Astrocyte of the hippocampus (primary cell): ENCODE measurements at places on chromosomes 5 and 9.

DNA sequence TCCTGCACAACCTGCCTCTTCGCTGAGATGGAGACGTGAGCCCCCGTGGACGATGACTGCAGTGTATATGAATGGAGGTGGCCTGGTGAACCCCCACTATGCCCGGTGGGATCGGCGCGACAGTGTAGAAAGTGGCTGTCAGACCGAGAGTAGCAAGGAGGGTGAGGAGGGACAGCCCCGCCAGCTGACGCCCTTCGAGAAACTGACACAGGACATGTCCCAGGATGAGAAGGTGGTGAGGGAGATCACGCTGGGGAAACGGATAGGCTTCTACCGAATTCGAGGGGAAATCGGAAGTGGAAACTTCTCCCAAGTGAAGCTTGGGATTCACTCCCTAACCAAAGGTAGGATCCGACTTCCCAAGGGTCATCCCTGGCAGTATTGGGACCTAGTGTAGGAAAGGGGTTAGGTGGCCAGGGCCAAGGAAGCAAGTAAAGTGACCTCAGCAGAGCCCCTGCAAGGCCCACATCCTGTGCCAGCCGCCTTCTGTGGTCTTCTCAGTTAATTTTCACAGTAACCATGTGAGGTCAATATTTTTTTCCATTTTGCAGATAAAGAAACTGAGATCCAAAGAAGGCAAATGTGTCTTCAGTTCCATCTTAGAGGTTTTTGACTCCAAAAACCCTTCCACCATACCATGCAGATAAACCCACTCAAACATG, 53.8 kb downstream of the NIM1K start:
- no peak for DNase-seq

DNA sequence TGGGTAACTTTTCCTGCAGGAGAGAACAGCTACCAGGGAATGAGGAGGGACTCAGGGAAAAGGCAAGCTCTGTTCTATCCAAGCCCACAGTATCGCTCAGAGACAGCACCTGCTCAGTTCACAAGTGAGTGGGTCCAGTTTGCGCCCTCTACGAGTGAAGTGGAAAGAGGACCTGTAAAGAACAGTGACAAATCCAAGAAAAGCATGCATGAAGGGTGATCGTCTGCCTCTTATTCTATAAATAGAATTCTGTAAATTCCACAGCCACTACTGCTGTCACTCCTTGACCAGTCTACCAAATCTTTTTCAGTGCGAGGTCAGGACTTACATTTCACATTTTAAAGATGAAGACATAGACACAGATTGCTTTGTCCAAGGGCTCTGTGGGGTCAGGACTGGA, 117.5 kb downstream of the ENTREP1 start:
- DNase-seq, result no peak

GRCh38 chr5:57246426-57246825, 72.6 kb downstream of the GPBP1 start:
- DNase-seq, result no peak

GRCh38 chr5:160311491-160312133, 752 bp downstream of the CCNJL start:
- DNase-seq, result peak; percentile 52

- DNase-seq, result no peak
Observed at GRCh38 chr5:55544341-55544740, 9.6 kb upstream of the PLPP1 start.

GRCh38 chr5:69364414-69364813, 4.9 kb downstream of the AK6 start:
- no peak for DNase-seq

DNA sequence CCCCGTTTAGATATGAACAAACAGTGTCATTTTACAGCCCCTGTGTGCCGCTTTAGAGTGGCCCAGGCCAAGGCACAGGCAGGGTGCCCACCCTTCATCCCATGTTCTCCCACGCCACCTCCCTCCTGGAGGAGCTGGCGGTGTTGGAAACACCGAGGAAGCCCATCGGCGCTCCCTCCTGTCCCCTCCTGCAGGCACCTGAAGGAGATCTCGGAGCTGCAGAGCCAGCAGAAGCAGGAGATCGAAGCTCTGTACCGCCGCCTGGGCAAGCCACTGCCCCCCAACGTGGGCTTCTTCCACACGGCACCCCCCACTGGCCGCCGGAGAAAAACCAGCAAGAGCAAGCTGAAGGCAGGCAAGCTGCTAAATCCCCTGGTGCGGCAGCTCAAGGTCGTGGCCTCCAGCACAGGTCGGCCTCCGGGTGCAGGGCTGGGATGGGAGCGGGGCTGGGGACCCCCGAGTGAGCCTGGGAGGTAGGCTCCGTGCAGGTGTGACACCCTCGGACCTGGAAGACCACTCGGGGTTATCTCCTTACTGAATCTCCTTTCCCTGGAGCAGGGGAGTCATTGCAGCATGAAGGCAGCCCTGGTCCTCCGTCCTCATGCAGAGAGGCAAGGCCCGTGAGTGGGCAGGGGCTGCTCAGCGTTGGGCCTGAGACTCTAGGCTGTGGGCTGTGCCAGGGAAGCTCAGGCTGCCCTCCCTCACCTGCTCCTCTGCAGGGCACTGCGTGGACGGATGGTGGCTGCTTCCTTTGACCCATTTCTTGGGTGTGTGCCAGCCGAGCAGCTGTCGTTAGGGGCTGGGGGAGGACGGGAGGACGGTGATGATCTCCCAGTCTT, 113.9 kb downstream of the WNK2 start:
- no peak for DNase-seq

DNA sequence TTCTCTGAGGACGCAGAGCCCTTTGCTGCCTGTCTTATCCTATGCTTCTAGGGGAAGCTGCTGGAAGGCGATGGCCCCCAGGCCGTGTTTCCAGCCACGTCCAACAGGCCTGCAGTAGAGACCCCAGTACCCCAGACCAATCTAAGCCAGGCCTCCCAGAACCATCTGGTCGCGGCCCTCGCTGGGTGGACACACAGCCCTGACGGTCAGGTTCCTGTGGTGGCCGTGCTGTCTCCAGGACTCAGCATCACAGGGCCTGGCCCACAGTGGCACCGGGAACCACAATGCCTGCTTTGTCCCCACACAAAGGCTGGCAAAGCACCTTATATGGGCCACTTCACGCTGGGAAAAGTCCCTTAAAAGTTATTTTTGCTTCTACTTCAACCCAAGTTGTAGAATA, 44.5 kb downstream of the SEMA4D start:
- DNase-seq, result no peak

DNA sequence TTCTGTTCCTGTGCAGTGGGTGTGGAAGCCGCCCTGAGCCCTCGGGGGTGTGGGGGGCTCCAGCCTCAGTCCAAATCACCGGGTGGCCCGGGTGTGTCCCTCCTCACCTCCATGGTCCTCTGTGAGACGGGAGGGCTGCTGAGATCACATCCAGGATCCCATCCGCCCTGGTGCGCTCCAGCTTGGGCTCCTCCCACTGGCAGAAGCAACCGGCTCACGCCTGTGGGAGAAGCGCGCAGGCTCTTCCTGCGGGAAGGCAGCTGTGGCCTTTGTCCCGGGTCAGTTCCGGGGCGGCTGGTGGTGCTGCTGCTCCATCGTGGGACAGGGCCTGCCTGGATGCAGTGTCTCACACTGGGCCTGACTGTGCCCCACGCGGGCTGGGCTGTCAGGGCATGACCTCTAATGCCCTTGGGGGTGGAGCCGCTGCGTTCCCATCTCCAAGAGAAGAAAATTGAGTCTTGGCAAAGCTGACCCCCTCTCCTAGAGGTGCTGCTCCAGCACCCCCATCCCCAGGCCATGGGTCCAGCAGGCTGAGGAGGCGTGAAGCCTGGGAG, 18.5 kb downstream of the OLFM1 start:
- no peak for DNase-seq

- no peak for DNase-seq
Observed at GRCh38 chr5:180908400-180908799, 9.4 kb downstream of the BTNL8 start.

DNA sequence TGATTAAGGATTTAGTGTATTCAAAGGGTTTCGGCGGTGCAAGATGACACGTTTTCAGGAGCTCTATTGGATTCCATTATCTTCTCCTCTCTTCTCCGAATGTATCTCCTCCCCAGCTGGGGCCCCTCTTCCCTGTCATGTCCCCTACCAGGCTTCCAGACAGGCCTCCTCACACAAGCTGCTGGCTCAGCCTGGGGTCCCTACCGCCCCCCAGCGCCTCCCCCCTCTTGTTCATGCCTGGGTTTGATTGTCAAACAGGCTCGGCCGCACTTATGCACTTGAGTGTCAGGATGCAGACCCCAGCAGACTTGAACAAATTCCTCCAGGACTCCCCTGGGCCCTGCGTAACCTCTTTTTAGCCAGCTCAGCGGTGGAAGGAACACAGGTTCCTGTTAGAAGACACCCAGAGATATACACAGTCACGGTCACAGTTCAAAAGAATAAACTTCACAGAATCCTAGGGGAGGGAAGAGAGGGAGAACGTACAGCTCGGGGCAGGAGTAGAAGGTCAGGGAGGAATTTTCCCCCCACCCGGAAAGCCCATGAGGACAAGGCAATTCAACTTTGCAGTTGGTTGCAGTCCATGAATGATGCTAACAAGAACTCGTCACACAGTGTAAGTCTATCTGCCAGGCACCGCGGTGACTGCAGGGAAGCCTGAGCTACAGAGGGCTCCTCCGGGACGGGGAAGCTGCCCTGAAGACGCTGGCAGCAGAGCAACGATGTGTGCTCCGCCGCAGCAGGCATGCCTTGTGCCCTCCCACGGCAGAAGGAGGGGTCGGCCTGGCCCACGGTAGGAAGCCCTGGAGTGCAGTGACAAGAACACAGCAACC, 560.0 kb downstream of the BNC2 start:
- no peak for DNase-seq

DNA sequence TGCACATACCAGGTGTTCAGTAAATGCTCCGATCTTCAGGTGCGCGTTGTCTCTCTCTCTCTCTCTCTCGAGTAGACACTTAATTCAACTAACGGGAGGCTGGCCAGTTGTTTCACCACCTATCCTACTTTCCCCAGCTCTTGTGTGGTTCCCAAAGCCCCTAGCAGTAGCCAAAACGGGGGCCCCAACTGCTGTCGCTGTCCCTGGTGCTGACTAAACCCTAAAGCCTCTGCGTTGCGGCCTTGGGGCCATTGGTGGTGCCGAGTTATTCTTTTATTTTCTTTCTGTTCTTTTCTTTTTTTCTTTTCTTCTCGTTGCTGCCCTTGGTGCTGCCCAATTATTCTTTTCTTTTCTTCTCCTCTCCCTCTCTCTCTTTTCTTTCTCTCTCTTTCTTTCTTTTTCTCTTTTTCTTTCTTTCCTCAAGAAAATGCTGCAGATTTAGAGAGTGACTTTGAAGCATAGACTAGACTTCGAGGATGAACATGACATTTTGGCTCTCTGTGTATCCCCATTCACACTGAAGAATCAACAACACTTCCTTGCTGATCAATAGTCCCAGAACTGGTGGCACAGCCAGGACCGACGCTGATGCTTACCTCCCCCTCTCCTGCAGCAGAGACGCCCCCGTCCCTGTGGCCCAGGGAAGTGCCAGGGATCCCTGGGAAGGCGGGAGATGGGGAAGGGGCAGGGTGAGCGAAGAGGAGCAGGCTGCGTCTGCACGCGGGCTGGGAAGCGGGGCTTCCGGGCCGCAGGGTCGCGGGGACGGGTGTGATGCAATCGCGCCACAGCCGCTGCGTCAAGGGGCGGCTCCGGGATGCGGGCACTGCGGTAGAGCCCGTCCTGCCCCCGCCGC, at the start of gene FBLL1:
Gene FBLL1, plus strand, starts transcription at position 785 of the 853 bp plus-strand sequence. CDS start 200 bp downstream, outside the sequence.
- DNase-seq, result peak; percentile 64

DNA sequence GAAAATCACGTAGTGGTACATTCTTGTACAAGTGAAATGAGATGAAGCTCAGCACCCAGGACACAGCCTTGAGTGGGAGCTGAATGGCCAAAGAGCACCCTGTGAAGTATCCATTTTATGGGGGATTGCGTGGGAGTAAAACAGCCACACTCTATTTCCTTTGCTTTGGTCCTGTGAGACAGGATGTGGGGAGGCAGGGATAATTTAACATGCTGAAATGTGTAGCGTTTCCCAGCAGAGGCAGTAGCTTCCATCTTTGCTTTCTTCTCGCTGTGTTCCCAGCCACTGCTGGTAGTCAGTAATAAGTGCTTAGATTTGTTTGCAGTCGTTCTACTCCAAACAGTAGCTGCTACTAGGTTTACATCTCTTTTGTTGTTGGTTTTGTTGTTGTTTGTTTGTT, 4.4 kb downstream of the IL31RA start:
- DNase-seq, result no peak

DNA sequence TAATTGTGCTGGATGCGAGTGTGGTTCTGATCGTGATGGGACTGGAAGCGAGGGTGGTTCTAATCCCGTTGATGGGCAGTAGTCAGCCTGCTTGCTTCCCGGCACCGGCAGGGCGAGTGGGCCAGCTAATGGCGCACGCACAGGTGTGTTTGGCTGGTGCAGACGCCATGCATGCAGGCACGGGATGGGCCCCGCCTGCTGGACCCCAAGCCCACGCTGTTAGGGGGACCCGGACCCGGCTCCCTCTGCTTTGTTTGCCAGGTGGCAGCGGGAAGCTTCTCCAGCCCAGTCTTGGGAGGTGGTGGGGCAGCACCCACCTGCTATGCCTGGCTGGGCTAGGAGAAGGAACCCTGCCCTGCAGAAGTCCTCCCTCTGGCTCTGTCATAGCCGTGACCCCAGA, 70.3 kb downstream of the VAV2 start:
- DNase-seq, result no peak

GRCh38 chr5:80837679-80838078, 122.5 kb upstream of the RASGRF2 start:
- DNase-seq, result no peak

- no peak for DNase-seq
Observed at GRCh38 chr9:120299785-120300184, 280.2 kb downstream of the CDK5RAP2 start.

GRCh38 chr5:110072651-110073050, 382.9 kb downstream of the MAN2A1 start:
- peak; percentile 50 for DNase-seq

- peak; percentile 88 for DNase-seq
Observed at GRCh38 chr5:160930406-160930805, 78.4 kb upstream of the ATP10B start.

GRCh38 chr9:133681658-133682306, 45.6 kb downstream of the DBH start:
- no peak for DNase-seq

DNA sequence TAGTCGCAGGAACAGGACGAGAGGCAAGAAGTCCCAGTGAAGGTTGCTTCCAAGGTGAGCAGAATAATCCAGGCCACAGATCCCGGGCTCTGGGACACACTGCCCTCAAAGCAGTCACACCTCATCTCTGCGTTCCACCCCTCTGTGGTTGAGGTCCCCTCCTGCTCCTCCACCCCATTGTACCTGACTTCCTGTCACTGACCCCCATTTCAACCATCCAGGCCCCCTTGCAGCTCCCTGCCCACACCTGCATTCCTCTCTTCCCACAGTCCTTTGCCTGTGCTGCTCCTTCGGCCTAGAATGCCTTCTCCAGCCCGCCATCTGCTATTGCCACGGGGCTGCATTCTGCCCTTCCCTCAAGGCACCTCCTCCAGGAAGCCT, 73.5 kb downstream of the PAX5 start:
- DNase-seq, result no peak

GRCh38 chr5:170587808-170588207, 84.0 kb downstream of the KCNIP1 start:
- no peak for DNase-seq
